ENCODE measurements at places on chromosomes 6 and 20. TPM values are rescaled to one million over a fixed set of nuclear protein-coding genes. Genes with fewer than 3 reads are reported as not detected.

Gene SLC4A11
- total RNA-seq = 26.8 TPM

Gene FHL5
- not detected for total RNA-seq

Gene THBD
- 3.1 TPM for total RNA-seq

Gene CD109
- total RNA-seq = 16.8 TPM

Gene SCRT2
- not detected for total RNA-seq

- DNase-seq = peak; percentile 79
These were observed 36.6 kb upstream of the HDAC2 start for GRCh38 chr6:114007516-114007915.

GRCh38 chr20:21151791-21152190 lies 25.9 kb downstream of the KIZ start:
- no peak for DNase-seq

DNA sequence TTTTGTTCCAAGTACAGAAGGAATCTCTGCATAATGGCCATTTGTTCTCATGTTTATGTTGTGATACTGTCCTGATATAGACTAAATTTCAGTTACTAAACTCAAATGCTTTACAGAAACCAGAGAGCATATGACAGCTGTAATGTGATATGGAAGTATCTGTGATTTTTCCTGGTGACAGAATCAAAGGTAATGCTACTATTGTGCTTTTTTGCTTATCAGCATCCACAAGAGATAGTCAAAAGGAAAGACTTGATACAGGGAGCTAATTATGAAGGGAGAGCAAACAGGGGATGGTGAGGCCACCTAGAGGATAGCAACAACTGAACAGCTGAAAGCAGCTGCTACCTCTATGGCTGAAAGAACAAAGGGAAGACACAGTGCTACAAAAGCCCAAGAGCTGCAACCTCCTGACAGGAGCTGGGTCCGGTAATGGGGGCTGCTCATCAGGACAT lies 181.4 kb downstream of the PHF3 start:
- peak; percentile 21 for DNase-seq

DNA sequence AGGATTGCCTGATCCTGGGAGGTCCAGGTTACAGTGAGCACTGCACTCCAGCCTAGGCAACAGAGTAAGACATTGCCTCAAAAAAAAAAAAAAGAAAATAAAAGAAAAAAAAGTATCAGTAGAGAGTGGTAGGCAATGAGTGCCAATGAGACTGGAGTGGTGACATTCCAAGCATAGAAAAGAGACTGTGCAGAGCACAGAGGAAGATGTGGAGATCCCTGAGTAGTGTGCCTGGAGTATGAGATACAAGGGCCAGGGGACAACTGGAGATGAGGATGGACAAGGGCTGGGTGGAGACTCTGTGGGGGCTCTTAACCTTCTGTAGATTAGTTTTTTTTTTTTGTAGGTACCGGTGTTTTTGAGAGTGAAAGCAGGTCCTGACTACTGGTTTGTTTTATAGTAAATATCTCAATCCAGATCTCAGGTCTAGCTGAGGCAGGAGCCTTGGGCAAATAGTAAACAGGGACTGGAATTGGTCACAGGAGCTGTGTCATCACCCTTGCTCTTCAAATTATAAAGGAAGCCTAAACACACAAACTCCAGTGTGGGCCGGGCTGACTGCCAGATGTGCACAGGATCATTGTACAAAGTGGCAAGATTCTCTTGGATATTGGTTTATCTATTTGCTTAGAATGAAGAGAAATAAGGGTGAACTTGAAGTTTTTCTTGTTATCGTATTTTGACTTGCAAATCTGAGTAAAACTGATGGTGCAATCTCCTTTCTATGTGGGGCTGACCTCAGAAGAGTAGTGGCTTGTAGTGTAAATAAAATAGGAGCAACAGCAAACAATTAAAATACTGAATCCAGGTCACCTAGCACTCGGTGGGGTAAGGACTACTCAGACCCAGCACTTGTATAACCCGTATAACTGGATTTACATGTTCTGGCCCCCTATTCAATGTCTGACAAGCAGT lies 144.9 kb downstream of the SOX4 start:
- DNase-seq = peak; percentile 93

DNA sequence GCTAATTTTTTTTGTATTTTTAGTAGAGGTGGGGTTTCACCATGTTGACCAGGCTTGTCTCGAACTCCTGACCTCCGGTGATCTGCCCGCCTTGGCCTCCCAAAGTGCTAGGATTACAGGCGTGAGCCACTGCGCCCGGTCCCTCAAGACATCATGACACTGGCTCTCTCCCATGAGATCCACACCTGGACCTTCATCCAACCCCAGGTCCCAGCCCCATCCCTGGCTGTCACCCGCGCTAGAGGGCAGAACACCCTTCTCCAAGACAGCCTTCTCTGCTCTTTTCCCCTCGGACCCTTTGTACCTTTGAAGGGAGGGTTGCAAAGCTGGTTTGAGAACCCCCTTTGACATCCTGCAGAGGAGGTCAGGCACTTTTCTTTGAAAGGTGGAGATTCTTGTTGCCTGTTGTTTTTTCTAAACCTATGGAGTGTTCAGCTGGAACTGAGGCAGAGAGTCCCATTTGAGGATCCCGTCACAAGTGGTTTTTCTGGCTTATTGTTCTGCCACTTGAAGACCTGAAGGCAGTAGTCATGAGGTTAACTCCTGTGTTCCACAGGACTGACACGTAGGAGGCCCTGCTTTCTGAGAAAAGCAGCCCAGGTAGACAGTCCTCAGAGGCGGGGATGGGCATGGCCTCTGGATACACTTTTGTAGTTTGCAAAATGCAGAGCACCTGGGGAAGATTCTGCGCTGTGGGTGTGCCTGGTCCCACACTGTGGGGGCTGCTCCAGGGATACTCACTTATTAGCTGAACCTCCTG lies 171.1 kb upstream of the SNX9 start:
- no peak for DNase-seq

DNA sequence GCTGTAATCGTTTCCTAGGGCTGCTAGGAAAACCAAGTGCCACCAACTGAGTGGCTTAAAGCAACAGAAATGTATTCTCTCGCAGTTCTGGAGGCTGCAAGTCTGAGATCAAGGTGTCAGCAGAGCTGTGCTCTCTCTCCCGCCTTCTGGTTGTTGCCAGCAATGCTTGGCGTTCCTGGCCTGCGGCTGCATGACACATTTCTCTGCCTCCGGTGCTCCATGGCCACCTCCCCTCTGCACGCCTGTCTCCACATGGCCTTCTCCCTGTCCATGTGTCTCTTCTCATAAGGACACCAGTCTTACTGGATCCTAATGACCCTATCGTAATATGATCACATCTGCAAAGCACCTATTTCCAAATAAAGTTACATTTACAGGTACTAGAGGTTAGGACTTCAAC lies 91.7 kb upstream of the AKAP12 start:
- peak; percentile 23 for DNase-seq

DNA sequence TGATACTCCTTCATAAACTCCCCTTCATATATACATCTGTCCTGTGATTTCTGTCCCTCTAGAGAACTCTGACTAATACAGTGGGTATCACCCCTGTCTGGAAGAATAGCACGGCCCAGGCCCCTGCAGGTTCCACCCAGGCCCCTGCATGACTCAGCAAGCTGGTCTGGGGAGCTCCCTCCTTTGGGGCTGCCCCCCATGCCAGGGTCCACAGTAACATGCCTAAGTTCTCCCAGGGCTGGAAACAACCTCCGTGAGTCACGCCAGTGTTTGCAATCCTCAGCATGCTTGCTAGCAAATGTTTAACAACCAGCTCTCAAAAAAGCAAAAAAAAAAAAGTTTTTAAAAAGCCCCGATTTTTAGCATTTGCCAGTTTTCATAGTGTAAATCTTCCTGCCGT lies 134.3 kb upstream of the CDH4 start:
- DNase-seq = no peak

- no peak for DNase-seq
These were observed 7.9 kb upstream of the ABHD12 start for GRCh38 chr20:25398376-25399036.

DNA sequence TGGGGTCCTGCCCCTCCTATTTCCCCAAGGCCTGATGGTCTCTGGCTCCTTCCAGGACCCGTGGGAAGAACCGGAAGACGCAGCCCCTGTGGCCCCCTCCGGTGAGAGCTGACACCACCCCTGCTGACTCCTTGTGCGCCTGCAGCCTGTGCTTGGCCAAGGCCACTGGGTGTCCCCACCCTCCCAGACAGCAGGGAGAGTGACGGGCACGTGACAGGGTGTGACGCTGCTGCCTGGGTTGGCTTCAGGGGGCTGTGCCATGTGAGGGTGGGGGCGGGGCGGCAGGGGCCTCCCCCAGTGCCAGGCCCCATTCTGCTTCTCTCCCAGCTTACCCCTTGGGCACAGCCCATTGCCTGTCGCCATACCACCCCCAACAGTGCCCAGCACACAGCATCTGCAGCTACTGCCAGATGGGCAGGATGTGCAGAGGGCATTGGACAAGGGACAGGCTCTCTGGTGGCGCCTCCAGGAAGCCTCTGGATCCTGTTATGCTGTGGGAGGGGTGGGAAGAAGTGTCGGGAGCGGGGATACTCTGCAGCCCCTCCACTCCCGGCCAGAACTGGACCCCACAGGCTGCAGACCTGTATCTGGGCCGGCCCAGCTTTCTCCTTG lies 2.9 kb downstream of the BIRC7 start:
- DNase-seq = no peak

DNA sequence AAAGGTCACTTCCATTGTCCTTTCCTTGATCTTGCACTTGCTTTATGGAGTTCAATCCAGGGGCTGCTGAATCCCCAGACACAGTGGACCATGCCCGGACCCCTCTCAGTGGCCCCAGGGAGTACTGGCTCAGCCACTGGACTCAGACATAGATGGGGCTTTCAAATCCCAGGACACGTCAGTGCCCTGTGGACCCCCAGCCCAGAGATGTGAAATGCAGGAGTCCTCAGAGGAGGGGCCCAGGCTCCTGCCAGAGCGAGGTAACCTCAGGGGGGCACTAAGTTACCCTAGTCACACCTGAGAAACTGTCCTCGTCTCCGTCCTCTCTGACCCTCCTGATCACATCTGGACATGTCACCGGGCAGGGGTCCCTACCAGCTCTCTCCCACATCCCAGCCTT lies 18.7 kb upstream of the APMAP start:
- DNase-seq = no peak

DNA sequence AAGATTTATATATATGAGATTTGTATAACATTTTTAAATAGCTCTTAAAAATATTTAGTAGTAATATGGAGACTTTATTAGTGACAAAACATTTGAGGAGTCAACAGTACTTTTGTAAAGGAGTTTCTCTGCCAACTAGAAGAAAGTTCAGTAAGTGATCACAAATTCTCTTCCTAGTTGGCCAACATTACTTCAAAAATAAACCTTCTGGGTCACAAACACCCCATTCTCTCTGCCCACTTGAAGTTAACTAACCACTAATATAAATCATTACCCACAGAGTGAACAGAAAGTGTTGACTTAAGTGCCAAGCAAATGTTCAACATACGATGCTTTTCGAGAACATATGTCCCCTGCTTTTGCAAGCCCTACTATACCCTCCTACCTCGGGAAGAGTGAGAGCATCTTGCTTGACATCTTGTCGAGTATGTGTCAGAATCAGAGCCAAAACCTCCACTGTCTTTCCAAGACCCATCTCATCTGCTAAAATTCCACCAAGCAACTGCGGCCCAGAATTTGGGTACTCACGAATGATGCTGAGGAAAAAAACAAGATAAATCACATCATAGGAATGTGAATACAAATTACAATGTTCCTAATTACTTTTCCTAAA lies 16.9 kb downstream of the SHPRH start:
- no peak for DNase-seq

Measured in PC-3 (cell line).